ENCODE measurements at places on chromosomes 6 and 20.

GRCh38 chr6:130598021-130598989, 228.9 kb upstream of the SMLR1 start:
- H3K4me3 ChIP-seq, result no peak overlapping the region
- no peak for DNase-seq
- no peaks in the 10 kb centered on the region for H3K4me1 ChIP-seq
- no peaks in the 10 kb centered on the region for H3K27me3 ChIP-seq

- DNase-seq, result peak; percentile 82
- H3K27me3 ChIP-seq, result no peaks in the 10 kb centered on the region
- H3K36me3 ChIP-seq, result no peaks in the 10 kb centered on the region
- H3K4me3 ChIP-seq, result peak within 1 kb of the TSS; percentile 29
Measured at GRCh38 chr20:3781153-3781910, at the start of gene SPEF1. TSS of gene SPEF1 (minus strand) at chr20:3781448. CDS start at chr20:3781287, 161 bp downstream.

- no peaks in the 10 kb centered on the region for H3K36me3 ChIP-seq
- H3K4me1 ChIP-seq, result no peaks in the 10 kb centered on the region
- H3K27me3 ChIP-seq, result no peaks in the 10 kb centered on the region
Measured at GRCh38 chr6:113475392-113475791, 381.8 kb upstream of the MARCKS start.

DNA sequence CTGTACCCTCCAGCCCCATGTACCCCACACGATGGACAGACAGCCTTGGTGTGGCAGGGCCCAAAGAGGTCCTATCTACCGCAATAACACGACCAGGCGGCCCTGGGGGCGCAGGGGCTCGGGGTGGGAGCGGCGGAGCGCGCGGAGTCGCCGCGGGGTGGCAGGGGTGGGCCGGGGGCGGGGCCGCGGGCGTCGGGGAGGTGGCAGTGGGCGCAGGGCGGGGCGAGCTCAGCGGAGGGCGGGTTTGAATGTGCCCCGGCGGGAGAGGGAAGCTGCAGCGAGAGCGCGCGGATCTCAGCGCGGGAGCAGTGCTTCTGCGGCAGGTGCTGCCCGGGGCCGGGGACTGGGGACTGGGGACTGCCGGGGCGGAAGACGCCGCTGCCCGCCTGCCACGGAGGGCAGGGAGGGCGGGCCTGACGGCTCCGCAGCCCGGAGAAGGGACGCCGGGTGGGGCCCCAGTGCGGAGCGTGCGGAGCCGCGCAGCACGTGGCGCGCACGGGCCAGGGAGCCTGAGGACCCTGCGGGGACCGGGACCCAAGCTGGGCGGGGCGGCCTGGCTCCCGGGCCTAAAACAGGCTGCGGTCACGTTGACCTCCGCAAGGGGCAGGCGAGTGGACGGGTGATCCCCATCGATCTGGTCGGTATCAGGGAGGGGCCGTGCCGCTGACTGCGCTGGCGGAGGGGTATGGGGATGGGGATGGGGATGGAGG, at the start of gene SLC29A1:
TSS of gene SLC29A1 (plus strand) at position 277 of the 710 bp plus-strand sequence. CDS start 3,719 bp downstream, outside the sequence.
- no peak within 1 kb of the TSS for H3K27ac ChIP-seq
- no peaks in the 10 kb centered on the region for H3K27me3 ChIP-seq
- no peaks in the 10 kb centered on the region for H3K36me3 ChIP-seq
- H3K4me3 ChIP-seq, result peak within 1 kb of the TSS; percentile 55

- H3K4me1 ChIP-seq, result peaks cover 39% of the 10 kb centered on the region
- DNase-seq, result peak; percentile 86
- peaks cover 61% of the 10 kb centered on the region for H3K27me3 ChIP-seq
- H3K36me3 ChIP-seq, result no peaks in the 10 kb centered on the region
- peak overlapping the region; percentile 46 for H3K4me3 ChIP-seq
Measured at GRCh38 chr6:3231247-3232016, 4.0 kb upstream of the TUBB2B start.

- H3K27ac ChIP-seq, result no peak overlapping the region
- H3K4me3 ChIP-seq, result no peak overlapping the region
- no peaks in the 10 kb centered on the region for H3K27me3 ChIP-seq
- no peak for DNase-seq
- no peaks in the 10 kb centered on the region for H3K4me1 ChIP-seq
Measured at GRCh38 chr6:39369987-39370386, 47.5 kb upstream of the KCNK16 start.

DNA sequence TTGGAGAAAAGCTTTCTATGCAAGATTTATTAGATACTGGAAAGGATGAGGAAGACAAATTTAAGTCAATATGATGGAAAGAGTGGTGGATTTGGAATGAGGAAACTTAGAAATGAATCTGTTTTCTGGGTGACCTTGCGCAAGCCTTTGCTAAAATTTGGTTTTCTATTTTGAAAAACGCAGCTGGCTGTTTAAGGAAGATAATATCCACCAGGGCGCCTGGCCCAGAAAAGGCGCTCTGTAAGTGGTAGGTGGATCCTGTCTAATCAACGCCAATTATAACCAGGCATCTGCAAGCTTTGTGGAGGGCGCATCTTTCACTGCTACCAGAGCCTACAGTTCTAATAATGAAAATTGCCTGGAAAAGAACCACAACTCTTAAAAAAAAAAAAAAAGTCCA, 398 bp upstream of the SPATS1 start:
- no peak overlapping the region for H3K27ac ChIP-seq
- no peaks in the 10 kb centered on the region for H3K36me3 ChIP-seq
- no peak for DNase-seq
- peaks cover 71% of the 10 kb centered on the region for H3K27me3 ChIP-seq

DNA sequence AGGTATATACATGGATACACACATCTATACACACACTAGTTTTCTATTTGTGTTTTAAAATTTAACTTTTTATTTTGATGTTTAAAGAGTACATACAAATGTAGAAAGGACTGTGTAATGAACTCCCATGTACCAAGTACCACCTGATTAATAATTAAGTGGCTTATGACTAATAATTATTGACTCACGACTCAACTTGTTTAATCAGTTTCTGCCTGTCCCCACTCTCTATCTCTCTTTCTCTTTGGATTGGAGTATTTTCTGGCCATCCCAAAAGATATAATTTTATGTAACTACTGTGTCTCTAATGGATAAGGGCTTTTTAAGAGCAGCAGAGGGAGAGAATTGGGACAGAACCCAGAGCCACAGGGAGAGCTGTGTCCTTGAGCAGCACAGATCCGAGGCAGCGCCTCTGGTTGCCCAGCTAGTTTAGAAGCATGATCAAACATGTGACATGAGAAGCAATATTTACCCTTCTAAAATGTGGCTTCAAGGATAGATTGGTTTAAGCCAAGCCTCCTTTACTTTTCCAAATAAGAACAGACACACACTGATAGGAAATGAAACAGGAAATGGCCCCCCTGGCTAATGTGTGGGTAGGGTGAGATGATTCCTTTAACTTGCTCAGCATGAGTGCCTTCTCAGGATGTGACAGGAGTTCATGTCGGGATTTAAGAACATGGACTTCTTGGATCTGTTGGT, 81.0 kb downstream of the ERMARD start:
- no peaks in the 10 kb centered on the region for H3K4me1 ChIP-seq
- no peaks in the 10 kb centered on the region for H3K27me3 ChIP-seq
- no peak overlapping the region for H3K27ac ChIP-seq
- no peaks in the 10 kb centered on the region for H3K36me3 ChIP-seq

DNA sequence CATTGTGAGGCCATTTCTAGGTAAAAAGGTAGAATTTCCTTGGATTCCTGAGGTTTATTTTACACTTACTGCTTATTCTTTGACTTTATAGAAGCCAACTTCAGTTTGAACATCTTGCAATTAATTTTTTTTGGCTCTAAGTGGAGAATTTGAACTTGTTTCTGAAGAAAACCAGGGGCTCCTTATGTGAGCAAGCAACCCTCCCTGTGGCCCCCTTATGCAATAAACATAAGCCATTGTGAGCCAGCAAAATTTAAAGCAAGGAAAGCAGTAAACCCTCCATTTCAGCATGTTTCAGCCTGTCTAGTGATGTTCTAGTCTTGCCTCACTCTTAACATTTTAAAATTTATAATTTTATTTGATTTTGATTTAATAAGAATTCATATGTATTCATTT, 5.6 kb downstream of the HLA-F start:
- H3K36me3 ChIP-seq, result peaks cover 51% of the 10 kb centered on the region
- peaks cover 36% of the 10 kb centered on the region for H3K4me1 ChIP-seq
- DNase-seq, result no peak
- no peak overlapping the region for H3K27ac ChIP-seq

- H3K4me3 ChIP-seq, result no peak overlapping the region
- no peak overlapping the region for H3K27ac ChIP-seq
- no peaks in the 10 kb centered on the region for H3K36me3 ChIP-seq
- no peaks in the 10 kb centered on the region for H3K4me1 ChIP-seq
Measured at GRCh38 chr20:25338112-25339023, 52.3 kb downstream of the ABHD12 start.

DNA sequence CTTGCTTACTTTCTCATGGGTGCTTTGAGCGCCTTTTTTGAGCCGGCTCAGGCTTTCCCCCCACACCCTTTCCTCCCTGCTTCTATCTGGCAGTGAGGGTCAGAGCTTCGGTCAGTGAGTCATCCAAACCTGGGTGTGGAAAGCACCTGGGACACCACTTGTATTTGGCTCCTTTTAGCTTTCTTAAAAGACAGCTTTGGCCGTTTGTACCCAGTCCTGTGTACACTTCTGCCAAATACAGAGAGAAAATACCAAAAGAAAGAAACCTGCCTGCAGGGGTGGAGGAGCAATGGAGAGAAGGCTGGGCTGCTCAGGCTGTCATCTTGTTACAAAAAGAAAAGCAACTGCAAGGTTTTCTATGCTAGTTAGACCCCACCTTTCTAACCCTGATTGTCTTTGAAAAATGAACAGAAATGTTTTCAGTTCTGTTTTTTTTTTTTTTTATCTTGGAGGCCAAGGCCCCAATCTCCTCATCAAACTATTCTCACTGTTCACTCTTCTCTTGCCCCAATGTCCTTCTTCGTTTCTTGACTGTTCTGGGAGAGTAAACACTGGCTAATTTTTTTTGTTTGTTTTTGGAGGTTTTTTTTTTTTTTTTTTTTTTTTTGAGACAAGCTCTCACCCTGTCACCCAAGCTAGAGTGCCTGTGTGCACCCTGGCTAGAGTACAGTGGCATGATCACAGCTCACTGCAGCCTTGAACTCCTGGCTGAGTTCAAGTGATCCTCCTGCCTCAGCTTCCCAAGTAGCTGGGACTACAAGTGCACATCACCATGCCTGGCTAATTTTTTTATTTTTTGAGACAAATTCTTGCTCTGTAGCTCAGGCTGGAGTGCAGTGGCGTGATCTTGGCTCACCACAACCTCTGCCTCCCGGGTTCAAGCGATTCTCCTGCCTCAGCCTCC, 76.4 kb downstream of the SSR1 start:
- peaks cover 68% of the 10 kb centered on the region for H3K36me3 ChIP-seq
- H3K4me1 ChIP-seq, result peaks cover under 1% of the 10 kb centered on the region
- no peak overlapping the region for H3K4me3 ChIP-seq

GRCh38 chr20:62832212-62832922, 15.5 kb downstream of the COL9A3 start:
- no peak for DNase-seq
- H3K27ac ChIP-seq, result no peak overlapping the region
- H3K36me3 ChIP-seq, result no peaks in the 10 kb centered on the region
- H3K4me1 ChIP-seq, result peaks cover 26% of the 10 kb centered on the region
- H3K27me3 ChIP-seq, result peaks cover 9% of the 10 kb centered on the region

- H3K36me3 ChIP-seq, result no peaks in the 10 kb centered on the region
- DNase-seq, result peak; percentile 91
- H3K4me3 ChIP-seq, result peak overlapping the region; percentile 53
- peak overlapping the region; percentile 63 for H3K27ac ChIP-seq
- no peaks in the 10 kb centered on the region for H3K27me3 ChIP-seq
Measured at GRCh38 chr20:63738687-63739129, 868 bp upstream of the SLC2A4RG start.

DNA sequence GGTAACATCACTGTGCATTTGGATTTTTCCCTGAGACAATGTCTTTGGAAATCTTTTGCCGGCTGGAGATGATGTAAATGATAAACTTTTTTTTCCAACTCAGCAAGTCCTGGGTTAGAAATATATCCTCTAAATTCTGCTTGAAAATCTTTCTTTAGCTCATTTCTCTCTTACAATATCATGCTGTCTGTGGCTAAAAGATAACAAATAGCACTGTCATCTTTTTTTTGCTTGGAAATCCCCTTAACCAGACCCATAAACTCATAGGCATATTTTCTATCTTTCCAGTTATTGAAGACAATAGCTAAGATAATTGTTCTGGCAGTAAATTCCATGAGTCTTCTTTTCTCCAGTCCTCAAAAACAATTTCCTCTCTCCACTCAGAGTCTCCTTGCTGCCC, 481.5 kb downstream of the NKAIN2 start:
- DNase-seq, result no peak
- no peaks in the 10 kb centered on the region for H3K36me3 ChIP-seq
- no peaks in the 10 kb centered on the region for H3K4me1 ChIP-seq
- no peaks in the 10 kb centered on the region for H3K27me3 ChIP-seq
- no peak overlapping the region for H3K4me3 ChIP-seq

- H3K27me3 ChIP-seq, result no peaks in the 10 kb centered on the region
- H3K27ac ChIP-seq, result no peak overlapping the region
- no peak overlapping the region for H3K4me3 ChIP-seq
- no peak for DNase-seq
- no peaks in the 10 kb centered on the region for H3K4me1 ChIP-seq
Measured at GRCh38 chr6:113526553-113526952, 330.6 kb upstream of the MARCKS start.

DNA sequence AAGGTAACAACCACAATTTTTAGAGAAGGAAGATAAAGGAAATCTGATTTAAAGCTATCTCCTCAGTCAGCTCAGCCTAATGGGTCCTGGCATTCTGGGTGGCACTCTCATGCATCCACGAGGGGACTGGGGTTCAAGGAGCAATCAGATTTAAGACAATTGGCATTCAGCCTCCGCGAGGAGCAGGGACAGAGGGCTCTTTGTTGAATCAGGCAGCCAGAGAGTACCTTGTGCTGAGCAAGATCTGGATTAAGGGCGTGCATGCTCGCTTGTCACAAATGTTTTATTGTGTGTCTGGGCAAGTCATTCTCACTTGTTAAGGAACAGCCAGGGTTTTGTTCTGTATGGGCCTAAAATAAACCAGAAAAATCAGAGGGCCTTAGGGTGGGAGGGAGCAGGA, 475.3 kb upstream of the NRSN1 start:
- H3K27me3 ChIP-seq, result no peaks in the 10 kb centered on the region
- no peaks in the 10 kb centered on the region for H3K4me1 ChIP-seq
- no peak for DNase-seq
- H3K27ac ChIP-seq, result no peak overlapping the region
- H3K36me3 ChIP-seq, result no peaks in the 10 kb centered on the region

DNA sequence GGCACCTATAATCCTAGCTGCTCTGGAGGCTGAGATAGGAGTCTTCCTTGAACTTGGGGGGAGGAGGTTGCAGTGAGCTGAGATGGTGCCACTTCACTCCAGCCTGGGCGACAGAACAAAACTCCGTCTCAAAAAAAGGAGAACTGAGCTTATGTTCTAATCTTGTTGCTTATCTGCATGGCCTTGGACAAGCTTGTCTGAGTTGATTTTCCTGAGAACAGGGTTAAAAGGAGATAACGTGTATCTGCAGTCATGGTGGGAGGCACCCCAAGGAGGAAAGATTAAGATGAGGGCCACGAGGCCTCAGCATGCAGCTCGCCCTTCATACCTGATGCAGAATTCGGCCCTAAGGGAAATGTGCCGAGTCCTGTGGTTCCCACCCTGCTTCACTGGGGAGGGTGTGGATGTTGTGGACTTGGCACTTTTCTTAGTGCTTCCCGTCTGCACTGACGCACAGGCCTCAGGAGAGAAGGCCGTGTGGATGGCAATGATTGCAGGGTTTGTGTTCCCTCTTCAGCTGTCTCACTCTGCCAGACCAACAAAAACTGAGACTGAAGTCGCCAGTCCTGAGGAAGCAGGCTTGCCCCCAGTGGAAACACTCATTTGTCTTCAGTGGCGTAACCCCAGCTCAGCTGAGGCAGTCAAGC, 56.3 kb downstream of the EZR start:
- DNase-seq, result no peak
- no peaks in the 10 kb centered on the region for H3K4me1 ChIP-seq
- H3K4me3 ChIP-seq, result no peak overlapping the region

All from left lung (tissue), 14 donors.